Anterior cingulate cortex (tissue), 58 donors: ENCODE measurements at places on chromosomes 6 and 20.

DNA sequence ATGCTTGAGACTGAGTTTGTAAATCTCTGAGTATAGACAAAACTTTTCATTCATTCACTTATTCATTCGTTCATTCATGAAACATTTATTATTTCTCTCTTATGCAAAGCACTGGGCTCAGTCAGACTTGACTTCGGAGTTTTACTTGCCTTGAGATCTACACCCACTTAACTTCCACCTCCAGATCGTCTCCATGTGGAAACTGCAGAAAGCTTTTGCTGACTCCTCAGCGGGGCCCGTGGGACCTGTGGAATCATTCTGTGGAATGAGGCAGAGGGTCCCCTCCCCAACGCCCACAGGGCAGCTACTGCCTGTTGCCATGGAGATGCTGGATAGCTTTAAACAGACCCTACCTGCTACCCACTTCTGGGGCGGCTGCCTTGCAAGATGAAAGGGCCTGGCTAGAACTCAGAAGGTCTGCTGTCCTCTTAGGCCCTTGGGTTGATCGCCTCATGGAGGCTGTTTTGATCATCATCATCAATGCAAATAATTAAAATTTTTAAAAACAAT is 66.4 kb upstream of the KCNG1 start:
- no peak for DNase-seq

- no peak for DNase-seq
Observed at GRCh38 chr6:36563237-36563927, 16.1 kb upstream of the STK38 start.

DNA sequence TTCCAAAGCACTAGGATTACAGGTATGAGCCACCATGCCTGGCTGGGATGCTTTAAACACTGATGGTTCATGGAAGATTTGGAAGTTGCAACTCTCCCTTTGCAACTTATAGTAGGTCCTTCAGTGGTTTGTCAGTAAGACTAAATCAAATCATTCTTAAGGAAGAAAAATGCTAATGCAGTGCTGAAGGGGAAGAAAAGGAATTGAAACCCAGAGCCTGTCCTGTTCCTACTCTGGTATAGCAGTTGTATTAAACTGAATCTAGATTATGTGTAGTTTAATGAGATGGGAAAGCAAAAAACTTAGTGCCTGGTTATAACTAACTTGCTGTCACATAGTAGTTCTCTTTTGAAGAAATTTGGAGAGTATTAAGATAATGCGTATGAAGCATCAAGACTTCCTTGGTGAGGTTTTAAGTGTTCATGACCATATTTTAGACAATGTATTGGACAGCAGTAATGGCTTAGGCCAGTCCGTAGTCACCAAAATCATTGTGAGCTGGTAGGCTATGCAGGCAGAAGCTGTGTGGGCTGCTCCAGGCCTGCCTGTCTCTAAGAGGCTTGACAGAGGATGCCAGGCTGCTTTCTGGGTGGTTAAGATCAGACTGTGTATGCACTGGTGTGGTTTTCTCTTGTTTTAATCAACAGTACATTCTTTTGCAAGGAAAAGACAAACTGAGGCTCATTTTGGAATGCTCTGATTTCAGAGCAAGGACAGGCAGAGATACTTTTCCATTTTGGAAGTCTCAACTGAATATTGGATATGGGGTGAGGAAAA is 14.0 kb downstream of the PAQR8 start:
- DNase-seq = no peak

DNA sequence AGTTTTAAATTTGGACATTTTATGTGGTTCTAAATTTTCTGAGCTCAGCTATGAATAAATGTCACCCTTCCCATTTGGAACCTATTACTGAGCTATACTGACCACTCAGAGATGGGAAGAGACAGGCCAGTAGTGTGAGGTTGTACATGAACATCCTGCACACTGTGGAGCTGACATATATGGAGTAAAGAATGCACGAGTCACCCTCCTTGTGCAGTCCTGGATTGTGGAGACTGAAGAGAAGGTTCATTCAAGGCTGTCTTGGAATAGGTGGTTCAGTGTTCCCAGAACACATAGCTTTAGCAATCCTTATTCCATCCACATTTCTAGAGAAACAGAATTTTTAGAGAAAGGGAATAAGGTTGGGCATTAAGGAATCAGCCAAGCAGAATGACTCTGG is 50.3 kb upstream of the OGFRL1 start:
- no peak for DNase-seq

- DNase-seq = no peak
Observed at GRCh38 chr6:89027756-89028155, 52.8 kb upstream of the PNRC1 start.

- DNase-seq = no peak
Observed at GRCh38 chr6:113039005-113039404, 691.9 kb downstream of the RFPL4B start.

GRCh38 chr20:36498386-36499179 is 42.7 kb upstream of the MYL9 start:
- no peak for DNase-seq

GRCh38 chr20:17457079-17457478 is 74.1 kb downstream of the BFSP1 start:
- no peak for DNase-seq

DNA sequence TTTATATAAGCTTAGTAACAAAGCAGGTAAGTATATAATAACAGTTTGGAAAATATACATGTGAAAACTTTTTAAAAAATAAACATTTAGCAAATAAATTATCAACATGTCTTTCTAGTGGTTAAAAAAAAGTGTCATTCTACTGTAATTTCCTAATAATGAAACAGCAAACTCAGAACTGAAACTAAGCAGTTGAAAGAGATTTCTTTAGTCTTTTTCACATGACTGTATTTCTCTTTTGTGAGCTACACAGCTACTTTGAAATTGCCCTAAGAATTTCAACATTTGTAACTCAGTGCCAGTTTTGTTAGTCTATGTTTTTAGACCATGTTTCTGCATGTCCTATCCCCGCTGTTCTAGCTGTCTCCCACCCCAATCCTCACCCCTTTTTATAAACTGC is 28.4 kb upstream of the SDHAF4 start:
- DNase-seq = no peak

DNA sequence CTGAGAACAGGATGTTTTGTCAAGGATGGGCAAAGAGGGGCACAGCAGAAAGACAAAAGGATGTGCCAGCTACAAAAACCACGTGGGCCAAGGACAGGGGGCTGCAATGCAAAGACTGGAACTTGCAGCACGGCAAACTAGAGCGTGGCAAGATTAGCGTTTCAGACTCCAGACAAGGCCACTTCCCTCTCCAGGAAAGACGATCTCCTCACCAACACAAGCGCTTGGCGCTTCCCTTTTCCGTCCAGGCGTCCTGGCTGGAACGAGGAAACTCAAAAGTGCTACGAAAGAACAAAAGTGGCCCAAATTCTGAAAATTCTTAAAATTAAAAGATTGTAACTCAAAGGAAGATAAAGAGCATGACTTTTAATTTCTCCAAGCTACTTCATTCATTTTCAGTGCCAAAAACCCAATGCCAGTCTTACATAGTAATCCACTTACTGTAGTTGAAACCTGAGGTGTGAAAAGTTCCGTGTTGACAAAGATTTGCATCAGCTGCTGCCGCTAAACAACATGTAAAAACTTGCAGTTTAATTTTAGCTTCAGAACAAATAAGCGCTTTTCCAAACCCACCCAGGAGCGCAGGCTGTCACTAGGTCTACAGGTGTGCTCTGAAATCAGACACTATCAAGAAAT is 207.1 kb upstream of the RREB1 start:
- DNase-seq = no peak

DNA sequence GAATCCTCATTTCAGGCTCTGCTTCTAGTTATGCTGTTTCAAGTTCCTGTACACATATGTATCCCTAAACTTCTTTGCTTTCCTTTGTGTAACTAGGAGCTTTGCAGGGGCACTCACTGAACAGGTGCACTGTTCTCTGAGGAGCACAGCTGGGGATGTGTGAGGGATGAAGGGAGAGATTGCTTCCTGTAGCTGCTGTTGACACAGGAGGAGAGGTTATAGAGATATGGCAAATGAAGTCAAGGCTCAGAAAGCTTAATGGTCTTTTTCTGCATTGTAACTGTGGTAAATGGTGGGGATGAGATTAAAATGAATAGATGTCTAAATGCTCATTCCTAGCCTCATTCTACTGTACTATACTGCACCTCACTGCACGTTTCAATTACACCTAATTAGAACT is 454.3 kb downstream of the BTBD3 start:
- no peak for DNase-seq

DNA sequence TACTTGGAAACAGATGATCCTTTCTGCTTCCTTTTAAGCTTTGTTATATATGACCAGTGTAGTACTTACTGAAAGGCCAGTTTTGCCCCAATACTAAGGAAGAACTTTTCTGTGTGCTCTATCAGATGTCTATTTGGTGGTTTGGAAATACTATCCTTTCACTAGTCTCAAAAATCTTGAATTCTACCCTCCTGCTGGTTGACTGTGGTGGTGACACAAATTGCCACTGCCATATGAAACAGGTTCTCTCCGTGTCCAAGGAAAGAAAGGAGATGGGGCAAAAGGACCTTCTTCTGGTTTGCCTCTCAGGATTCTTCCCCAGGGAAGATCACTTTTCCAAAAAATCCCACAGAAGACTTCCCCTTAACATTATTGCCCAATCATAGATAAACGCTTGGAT is 6.2 kb downstream of the GJE1 start:
- no peak for DNase-seq

DNA sequence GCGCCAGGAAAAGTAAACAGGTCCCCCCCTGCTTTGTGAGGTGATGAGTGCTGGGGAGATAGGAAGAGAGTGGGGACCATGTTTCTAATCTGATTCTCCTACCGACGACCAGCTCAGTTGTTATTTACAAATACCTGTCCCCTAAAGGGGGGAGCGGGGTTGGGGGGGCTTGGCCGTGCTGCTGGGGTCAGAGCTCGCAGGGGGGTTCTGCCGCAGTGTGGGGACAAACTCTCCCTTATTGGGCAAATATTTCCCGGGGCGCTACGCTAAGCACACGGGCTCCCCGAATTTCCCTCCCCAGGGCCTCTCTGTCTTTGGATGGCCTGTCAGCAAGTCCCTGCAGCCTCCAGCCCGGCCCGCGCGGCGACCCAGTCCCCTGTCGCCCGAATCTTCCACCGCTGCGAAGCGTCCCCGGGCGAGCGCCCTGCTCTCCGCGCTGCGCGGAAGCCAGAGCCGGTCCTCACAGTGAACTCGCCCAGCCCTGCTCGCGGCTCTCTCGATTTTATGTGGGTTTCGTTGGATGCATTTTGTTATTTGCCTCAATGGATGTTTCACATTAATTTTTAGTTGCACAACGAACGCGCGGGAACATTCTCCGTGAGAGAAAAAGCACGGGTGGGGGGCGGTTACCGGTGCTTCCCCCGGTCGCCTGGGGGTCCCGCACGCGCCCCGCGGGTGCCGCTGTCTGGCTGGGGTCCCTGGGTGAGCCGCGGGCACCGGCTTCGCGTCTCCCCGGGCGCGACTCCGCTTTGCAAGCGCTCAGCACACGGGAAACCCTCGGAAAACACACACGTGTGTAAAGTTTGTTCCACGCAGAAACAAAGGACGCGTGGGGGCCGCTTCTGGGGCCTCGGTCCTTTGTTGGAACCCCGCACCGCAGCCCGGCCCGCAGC is 1.5 kb upstream of the STX16 start:
- DNase-seq = no peak

DNA sequence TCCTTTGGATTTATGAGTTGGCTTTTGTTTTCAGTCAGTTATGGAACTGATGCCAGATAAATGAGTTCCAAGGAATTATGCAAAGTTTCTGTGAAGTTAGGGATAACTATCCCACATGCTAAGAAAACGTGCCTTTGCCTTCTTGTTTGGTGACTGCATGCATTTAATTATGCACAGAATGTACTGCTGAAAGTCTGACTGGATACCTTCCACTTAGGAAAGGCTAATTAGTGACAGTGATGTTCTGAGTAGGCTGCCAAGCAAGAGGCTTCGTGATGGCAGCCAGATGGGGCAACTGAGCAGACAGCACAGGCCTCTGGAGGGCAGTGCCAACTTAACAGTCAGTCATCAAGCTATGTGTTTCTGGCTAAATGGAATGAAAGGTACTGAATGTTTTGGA is 289.9 kb downstream of the CD109 start:
- no peak for DNase-seq

- no peak for DNase-seq
Observed at GRCh38 chr6:139612135-139612465, 237.7 kb upstream of the CITED2 start.

- DNase-seq = no peak
Observed at GRCh38 chr6:33834401-33835392, 30.9 kb upstream of the MLN start.

DNA sequence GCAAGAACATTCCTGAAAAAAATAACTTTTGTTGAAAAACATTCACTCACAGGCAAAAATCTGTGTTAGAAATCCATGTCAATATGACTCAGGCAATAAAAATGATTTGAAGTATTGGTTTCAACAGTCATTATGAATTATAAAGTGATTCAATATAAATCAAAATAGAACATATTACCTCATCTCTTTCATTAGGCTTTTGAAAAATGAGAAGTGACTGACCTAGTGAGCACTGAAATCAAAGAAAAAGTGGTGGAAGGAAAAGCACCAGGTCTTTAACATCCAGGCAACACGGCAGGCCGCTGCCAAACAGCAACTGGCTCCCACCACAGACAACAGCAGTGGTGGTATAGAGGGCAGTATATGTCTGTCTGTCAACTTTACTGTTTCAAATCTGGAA is 68.9 kb downstream of the MAN1A1 start:
- no peak for DNase-seq

GRCh38 chr6:115971785-115972184 is 88.9 kb downstream of the FRK start:
- DNase-seq = no peak

DNA sequence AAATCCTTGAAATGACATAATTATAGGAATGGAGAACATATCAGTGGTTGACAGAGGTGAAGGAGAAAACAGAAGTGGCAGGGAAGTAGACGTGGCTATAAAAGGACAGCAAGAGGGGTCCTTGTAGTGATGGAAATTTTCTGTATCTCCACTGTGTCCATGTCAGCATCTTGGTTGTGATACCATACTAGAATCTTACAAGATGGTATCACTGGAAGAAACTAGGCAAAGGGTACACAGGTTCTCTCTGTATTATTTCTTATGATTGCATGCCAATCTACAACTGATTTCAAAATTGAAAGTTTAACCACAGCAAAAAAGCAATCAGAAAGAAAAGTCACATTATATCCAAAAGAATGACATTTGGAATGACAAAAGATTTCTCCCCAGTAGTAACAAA is 16.4 kb upstream of the ZC3H12D start:
- DNase-seq = no peak

DNA sequence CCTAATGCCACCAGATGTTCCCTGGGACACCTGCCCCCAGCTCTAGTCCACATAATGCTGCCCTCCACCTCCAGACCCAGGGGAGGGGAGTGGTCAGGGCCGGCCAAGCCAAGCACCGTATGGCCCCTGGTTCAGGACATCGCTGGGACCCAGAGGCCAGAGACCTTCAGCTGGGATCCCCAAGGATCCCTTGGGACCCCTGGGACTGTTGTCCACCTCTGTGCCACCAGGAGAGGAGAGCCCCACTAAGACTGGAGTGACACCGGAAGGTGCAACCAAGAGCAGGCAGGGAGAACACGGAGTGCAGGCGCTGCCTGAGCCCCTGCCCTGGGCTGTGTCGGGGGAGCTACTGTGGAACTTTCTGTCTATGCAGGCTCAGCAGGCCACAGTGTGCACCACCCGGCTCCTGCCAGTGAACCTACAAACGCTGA is 43.6 kb downstream of the CTCFL start:
- DNase-seq = no peak

- DNase-seq = no peak
Observed at GRCh38 chr20:15020845-15021244, 683.4 kb upstream of the FLRT3 start.
